MCF 10A (cell line): ENCODE measurements at places on chromosomes 2 and 18.

GRCh38 chr2:95077861-95078603, 43.6 kb downstream of the MRPS5 start:
- no peak for DNase-seq

DNA sequence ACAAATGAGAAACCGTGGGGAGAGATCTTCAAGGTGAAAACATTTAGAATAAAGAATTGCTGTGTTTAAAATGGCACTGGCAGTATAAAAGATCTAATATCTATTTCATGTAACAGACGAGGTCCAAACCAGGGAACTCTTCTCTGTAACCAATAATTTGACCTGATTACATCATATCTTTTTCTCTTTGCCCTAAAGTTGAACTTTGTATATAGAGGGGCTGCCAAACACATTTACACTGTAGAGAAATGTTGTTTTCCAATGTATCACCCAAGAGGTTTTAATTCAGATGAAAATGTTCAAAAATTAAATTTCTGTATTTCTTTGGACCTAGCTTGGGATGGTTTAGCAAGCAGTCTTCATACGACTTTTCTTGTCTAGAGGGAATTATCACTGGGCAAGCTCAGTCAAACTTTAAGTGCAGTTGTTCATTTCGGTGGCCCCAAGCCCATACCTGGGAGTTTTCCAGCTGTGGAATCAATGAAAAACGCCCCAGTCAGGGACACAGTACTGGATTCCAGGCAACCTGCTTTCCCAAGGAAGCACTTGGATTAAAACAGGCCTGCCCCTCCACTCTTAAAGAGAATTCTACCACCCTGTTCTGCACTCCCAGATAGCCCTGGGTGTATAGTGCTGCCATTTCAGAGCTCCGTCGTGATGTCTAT, 208.5 kb upstream of the FN1 start:
- no peak for DNase-seq

GRCh38 chr18:33076601-33077000, 303.8 kb upstream of the KLHL14 start:
- DNase-seq, result no peak

DNA sequence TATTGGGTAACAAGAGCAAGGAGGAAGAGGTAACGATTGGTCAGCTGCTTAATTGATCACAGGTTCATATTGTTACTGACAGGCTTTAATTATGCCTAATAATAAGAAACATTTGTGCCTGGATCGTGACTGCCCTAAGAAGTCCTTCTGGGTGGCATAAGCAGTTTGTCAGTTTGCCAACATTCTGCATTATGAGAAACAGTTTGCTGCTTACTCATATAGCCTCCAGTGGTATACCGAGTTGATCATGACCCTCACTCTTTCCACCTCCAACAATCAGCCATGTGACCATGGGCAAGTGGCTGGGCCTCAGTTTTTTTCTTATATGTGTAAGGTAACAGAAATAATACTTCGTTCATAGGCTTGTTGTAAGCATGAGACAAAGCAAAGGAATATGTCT, 96.6 kb upstream of the CABLES1 start:
- DNase-seq, result peak; percentile 87

- DNase-seq, result peak; percentile 31
These were observed 130.7 kb downstream of the ANKRD44 start for GRCh38 chr2:197179744-197180498.

- DNase-seq, result no peak
These were observed 563 bp upstream of the GMCL1 start for GRCh38 chr2:69828938-69829255.

DNA sequence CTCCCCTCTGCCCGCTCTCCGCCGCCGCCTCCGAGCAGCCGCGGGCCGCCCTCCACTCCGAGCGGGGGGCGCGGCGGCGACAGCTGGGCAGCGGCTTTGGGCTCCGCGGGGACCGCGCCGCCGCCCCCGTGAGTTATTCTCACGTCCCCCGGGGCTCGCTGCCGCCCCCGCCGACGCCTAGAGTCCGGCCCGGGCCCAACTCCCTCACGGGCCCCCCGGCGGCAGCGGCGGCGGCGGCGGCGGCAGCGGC, 645 bp downstream of the MIB1 start:
- DNase-seq, result no peak

DNA sequence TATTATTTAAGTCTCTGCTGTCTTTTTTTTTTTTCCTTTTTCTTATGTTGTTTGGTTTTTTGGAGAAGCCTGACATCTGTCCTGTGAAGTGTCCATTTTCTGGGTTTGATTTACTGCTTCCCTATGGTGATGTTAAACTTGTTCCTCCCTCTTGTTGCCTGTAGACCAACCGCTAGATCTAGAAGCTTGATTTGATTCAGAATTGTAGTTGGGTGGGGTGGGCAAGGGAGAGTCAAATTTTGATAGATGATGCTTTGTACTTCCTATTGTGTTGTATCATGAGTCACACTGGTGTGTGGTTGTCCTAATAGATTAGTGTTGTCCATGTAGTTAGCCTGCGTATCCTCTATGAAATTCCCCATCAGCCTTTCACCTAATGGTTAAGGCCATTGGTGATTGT, 35.4 kb downstream of the CAB39 start:
- DNase-seq, result no peak

DNA sequence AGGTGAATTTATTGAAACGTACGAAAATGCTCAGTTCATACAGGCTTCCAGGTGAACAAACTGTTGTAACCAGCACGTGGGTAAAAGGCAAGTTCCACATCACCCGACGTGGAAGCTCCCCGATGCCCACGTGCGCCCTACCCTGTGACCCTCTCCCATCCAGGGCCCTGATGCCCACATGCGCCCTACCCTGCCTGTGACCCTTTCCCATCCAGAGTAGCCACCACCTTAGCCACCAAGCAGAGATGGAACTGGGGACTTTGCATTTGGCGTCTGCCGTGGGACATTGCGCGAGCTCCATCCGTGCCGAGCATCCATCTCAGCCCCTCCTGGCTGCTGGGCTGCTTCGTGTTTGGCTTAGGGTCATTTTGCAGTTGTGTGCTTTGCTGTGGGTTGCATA, 37.5 kb downstream of the ANO7 start:
- no peak for DNase-seq

- DNase-seq, result no peak
These were observed 90.7 kb downstream of the CRIM1 start for GRCh38 chr2:36446294-36446693.

DNA sequence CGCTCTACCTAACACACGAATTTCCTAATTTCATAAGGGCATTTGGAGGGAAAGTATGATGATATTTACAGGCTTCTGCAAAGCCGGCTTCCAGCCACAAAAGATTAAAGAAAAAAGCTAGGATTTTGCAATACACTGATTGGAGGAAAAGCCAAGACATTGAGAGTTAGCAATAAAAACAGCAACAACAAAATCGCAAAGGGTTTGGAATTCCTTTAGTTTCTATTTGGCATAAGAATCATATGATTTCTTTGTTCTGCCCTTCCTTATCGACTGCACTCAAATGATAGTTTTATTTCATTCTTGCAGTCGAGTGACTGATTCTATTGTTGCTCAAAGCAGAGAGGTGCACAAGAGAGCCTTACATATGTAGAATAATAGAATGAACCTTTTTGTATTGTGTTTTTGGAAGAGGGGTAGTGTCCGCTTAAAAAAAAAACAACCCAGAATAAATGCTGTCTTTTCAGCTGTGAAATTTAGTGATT, 3.9 kb upstream of the ZNF532 start:
- DNase-seq, result no peak

DNA sequence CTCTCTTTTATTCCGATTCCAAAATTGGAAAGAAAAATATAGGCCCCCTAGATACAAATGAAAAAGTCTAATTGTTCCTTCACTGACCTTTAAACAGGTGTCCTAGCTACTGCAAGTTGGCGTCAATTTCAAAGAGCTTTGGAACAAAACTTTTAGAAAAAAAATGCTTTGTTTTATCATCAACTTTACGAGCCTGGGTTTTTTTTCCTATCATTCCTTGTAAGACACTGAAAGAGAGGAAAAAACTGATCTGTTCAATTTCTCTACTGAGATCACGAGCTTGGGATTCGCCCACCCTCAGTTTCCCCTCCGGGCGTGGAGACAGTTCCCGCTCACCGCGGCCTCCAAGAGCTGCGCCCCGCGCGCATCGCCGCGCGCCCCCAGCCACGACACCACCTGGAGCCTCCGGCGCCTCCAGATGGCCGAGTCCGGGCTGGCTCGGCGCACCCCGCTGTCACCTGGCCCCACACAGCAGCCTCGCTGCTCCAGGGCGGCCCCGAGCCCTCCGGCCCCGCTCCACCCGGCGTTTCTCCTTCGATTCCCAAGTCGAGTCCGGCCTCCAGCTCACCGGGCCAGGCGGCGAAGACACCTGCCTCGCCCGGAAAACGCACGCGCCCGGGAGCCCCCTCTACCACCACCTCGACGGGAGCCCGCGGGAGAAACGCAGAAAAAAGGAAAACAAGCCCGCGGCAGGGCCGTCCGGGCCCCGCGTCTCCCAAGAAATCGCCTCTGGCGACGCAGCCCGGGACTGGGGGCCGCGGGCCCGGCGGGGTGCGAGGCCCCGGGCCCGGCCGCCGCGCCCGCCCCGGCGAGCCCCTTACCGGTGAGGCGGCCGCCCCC, 656 bp downstream of the TBC1D8 start:
- no peak for DNase-seq

GRCh38 chr18:76756531-76757253, 65.7 kb upstream of the ZNF236 start:
- DNase-seq, result no peak

DNA sequence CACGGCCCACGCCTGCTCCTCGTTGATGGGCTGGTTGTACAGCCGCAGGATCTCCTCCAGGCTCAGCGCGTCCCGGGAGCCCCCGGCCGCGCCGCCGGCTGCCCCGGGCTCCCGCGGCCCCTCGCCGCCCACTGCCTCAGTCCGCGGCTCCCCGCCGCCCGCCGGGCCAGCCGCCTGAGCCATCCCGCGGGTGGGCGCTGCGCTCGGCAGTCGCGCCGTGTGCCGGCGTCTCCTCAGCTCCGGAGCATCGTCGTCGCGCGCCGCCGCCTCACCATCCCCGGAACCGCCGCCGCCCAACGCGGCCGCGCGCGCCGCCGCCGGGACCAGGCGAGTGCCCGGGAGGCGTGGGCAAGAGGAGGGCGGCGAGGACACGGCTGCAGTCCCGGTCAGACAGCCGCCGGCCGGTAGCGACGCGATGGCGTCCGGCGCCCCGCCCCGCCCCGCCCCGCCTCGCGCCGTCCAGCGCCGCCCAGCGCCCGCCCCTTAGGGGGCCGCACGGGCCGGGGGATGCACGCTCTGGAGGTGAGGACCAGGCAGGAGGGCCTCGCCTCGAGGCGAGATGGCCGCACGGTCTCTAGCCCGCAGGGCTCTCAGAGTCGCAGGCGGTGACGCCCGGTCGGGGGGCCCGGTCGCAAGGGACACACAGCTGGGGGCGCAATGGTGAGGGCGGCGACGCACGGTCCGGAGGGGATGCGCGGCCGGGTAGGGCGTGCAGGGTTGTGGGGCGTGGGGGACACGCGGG, at the start of gene SPIRE1:
Gene SPIRE1 (minus strand): TSS at position 424 of the 742 bp plus-strand sequence. CDS start 241 bp downstream, at position 183.
- DNase-seq, result peak; percentile 68

DNA sequence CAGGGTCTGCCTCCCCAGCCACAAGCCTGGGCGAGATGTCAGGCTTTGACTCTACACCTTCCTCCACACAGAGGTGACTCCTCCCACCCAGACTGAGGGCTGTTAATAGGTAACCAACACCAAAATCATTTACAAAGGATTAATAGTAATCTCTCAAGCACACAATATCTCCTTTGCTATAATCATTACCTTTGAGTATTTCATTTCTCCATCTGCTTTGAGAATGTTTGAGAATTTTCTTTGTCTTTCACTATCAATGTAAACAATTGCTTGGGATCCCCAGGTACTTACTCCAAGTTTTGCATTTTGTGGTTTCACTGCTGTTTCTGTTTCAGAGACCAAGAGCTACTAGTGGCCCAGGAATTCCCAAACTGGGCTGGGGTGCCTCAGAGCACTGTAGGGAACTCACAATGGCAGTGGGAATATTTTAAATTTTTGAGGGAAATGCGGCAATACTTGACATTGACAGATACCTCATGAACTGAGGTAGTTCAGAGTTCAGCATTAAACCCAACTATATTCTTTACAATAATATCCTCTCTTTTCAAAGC, 166.4 kb upstream of the MGAT5 start:
- DNase-seq, result no peak

- DNase-seq, result no peak
These were observed 21.2 kb downstream of the TYMS start for GRCh38 chr18:678482-679182.

GRCh38 chr2:199911877-199912161, 726 bp downstream of the C2orf69 start:
- DNase-seq, result no peak

DNA sequence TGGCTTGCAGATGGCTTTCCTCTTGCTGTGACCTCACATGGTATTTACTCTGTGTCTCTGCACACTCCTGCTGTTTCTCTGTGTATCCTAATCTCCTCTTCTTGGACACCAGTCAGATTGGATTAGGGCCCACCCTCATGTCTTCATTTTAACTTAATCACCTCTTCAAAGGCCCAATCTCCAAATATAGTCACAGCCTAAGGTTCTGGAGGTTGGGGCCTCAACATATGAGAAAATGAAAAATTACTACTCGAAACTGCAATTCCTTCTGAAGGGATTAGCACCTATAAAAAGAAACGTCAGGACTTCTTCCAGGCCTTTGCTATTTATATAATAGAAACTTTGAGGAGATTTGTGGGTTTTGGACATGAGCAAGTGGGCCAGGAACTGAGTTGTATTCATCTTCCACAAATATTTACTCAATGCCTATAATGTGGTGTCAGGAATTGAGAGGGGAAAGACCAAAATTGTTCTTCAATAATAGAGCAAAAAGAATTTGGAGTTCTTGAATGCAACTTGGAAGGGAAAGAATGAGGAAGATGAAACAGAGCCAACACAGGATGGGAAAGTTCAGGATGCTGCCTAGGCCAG, 270.0 kb upstream of the FN1 start:
- no peak for DNase-seq

DNA sequence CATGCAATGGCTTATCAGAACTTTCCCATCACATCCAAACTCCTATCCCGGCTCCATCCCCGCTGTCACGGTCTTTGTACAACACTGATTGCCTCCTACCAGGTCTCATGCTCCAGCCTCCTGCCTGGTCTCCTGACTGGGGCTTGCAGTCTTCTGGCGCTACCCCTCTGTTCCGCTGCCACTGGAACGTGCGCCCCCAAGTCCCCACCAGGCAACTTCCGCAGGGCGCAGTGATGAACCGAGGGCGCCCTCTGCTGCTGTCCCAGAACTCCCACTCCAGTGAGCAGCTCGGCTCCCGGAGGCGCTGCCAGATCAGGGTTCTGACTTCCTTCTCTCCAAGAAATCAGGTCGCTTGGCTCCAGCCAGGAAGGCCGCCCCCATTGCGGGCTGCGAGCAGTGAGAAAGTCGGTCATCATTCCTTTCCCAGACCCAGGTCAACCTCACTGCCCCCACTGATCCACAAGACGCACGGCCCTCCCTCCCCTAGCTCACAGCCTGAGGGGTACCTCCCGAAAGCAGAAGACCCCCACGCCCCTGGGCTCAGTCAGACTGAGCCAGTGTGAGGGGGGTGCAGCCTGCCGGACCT, 43.9 kb upstream of the RAB11FIP5 start:
- DNase-seq, result peak; percentile 51

DNA sequence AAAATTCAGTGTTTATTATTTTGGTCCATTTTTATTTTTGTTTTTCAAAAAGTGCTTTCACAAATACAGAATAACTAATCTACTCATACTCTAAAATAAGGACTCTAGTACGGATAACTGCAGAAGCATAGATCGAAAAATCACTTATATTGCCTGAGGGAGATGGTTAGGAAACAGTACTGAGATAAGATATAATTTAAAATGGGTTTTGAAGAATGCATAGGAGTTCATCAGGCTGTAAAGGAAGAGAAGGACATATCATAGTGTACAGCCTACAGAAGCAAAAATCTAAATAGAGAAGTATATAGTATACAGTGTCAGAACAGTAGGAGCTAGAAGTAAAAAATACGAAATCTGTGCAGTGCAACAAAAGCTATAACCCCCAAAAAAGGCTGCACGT, 247.4 kb downstream of the SOX11 start:
- no peak for DNase-seq

GRCh38 chr2:12061286-12062052, 315.0 kb downstream of the LPIN1 start:
- no peak for DNase-seq
